ENCODE measurements at places on chromosomes 6 and 20.

DNA sequence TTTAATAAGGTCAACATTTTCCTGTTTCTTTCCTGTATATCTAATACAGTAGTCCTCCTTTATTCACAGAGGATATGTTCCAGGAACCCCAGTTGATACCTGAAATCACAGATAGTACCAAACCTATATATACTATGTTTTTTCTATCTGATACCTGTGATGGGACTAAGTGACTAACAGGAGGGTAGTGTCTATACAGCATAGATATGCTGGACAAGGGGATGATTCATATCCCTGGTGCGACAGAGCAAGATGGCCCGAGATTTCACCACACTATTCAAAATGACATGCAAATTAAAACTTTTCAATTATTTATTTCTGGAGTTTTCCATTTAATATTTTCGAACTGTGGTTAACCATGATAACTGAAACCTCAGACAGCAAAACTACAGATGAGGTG, 281.1 kb downstream of the LAMA2 start:
- no peak for DNase-seq

DNA sequence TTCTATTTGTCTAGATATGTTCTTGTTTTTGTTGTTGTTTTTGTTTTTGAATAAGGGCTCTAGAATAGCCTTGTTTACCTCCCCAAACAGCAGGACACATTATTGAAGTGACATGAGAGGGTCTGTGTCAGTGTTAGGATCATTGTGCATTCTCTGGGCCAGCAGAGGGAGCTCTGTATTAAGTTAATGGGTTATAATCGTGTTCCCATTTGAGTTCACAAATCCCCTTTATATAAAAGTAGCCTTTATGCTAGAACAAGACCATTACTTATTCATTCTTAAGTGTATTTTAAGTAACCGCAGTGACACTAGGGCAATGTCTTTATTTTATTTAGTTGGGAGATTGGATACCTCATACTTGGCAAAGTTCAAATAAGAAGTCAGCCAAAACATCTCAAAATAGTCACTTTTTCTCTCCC, 44.8 kb downstream of the STK4 start:
- peak; percentile 41 for DNase-seq

DNA sequence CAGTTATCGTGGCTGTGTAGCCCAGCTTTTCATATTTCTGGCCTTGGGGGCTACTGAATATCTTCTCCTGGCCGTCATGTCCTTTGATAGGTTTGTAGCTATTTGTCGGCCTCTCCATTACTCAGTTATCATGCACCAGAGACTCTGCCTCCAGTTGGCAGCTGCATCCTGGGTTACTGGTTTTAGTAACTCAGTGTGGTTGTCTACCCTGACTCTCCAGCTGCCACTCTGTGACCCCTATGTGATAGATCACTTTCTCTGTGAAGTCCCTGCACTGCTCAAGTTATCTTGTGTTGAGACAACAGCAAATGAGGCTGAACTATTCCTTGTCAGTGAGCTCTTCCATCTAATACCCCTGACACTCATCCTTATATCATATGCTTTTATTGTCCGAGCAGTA, 475 bp downstream of the OR2B6 start:
- DNase-seq: no peak

- peak; percentile 23 for DNase-seq
These were observed 5.2 kb upstream of the FASTKD5 start for GRCh38 chr20:3164763-3165410.

DNA sequence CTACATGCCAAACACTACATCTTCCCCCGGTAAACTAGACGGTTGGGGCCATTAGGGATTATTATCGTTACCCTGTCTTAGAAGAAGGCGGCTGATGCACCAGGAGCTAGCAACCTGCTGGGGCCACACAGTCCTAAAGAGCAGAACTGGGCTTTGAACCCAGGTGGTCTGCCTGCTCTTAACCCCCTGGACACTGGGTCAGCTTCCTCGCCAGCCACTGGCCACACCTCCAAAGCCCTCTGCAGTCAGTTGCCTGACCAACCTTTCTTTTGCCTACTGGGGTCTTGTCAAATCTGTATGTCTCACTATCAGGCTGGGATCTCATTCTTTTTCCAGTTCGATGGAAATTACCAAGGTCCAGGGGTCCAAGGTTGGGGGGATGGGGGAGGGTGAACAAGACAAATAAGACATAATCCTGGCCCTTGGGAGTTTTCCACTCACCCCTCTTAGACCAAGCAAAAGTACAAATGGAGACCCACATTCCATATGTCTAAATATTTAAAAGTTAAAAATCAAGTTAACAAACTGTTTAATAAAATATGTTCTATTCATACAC, 34.0 kb upstream of the FOXP4 start:
- DNase-seq: no peak

DNA sequence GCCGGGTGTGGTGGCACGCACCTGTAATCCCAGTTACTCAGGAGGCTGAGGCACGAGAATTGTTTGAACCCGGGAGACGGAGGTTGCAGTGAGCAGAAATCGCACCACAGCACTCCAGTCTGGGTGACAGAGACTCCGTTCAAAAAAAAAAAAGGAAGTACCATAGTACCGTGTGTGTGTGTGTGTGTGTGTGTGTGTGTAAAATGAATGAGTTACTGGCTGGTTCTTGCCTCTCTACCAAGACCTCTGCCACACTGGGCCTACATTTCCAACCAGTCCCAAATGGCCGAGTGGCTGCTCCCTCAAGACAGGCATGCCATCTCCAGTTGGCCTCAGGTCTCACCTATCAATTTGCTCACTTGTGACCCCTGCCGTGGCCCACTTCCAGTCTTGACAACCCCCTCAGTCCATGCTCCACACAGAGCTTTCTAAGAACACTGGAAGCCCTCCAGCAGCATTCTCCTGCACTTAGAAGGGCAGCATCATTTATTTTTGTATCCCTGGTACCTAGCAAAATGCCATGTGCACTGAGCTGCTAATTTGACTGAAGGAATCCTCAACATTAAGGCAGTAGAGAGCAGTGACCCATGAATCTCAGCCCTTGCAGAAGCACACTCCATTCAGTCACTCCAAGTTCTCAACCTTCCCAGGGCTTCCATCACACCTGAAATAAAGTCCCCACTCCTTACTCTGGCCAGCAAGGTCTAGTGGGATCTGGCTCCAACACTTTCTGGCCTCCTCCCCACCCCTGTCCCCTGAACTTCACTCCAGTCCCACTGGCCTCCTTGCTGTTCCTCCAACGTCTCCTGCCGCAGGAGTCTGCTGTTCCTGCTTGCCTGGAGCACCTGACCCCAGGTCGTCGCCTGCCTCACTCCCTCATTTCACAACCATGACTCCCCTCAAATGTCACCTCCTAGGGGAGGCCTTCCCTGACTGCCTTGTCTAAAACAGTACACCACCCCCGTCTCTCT, 29.9 kb downstream of the COX4I2 start:
- DNase-seq: no peak

DNA sequence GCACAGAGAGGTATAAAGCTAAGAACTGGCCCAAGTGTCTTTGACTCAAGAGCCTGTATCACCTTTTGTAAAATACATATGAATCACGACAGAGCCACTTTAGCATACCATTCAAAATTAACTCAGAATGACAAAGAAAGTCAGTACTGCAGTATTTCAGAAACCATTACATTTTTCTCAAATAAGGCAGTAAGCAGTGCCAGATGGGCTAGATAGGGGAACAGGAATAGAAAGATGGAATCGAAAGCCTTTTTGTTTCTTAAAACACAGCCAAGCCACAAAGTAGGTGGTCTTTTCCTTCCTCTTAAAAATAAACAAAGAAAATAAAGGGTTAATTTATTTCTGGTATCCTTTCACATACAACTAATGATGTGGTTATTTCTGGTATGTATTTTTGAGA, 10.3 kb downstream of the CLDN20 start:
- DNase-seq: no peak

DNA sequence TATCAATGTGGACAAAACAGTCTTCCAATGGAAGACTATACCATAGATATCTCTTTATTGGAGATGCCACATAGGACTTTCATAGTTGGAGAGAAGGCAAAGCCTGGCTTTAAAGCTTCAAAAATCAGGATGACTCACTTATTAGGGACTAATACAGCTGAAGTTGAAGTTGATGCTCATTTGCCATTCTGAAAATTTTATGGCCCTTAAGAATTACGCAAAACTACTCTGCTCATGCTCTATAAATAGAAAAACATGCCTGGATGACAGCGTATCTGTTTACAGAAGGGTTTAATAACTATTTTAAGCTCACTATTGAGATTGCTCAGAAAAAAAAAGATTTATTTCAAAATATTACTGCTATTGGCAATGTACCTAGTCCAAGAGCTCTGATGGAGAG, 155.5 kb upstream of the DST start:
- DNase-seq: no peak

GRCh38 chr6:39471954-39472659, 149.6 kb upstream of the KCNK16 start:
- DNase-seq: no peak

DNA sequence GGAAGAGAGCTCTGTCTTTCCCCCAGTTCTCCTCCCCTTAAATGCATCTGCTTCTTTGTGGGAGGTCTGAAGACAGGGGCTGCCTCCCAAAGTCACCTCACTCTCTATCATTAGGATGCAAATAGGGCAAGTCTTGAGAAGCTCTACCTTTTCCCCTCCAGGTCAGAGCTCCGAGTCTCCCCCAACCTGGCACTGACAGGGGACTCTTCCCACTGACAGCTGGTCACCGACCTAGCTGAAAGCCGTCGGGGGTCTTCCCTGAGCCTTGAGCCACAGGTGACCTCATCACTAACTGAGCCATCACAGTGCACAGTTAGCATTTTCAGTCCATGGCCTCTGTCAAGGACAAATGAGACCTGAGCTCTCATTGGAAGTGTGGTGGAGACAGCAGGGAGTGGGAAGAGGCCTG, 386.7 kb downstream of the HACE1 start:
- no peak for DNase-seq

DNA sequence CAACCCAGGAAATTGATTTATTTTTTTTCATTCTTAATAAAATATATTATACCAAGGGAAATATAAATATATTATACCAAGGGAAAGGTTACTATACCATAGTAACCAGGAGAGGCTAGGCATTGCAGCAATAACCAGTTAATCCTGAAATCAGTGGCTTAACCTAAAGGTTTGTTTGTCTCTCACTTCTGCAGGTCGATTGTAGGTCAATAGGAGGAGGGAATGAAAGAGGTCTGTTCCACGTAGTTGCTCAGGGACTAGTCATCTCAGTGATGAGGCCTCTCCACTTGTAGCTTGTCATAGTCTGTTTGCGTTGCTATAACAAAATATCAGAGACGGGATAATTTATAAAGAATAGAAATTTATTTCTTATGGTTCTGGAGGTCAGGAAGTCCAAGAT, 168.0 kb downstream of the GJA1 start:
- no peak for DNase-seq

DNA sequence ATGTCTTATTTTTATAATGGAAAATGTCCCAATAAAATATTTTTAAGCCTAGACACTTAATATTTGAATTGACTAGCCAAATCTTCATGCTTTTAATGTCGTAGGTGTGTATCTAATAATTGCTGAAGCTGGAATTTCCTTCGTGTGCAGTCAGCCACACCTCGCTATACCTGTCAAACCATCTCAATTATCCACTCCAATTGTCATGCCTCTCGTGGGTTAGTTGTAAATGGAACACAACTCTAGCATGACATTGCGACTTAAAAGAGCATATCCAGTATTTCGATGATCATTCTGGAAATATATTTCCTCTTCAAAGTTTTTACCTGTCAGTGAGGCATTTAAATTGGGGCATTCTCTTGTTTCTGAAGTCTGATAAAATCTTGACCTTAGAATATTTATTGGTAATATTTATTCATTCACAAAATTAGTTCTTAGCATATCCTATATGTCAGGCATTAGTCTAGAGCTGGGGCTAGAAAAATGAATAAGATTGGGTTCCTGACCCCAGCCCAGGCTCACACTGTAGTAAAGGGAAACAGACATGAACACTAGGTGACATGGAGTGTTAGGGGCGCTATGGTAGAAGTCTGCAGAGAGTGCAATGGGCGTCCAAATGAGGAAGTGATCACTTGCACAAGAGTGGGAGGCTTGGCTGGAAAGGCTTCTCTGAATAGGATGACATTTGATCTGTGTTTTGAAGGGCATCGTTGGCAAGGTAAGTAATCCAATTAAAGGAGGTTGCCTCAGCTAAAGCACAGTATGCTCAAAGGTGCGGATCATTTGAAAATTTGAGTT, 11.0 kb upstream of the CFAP206 start:
- DNase-seq: no peak

DNA sequence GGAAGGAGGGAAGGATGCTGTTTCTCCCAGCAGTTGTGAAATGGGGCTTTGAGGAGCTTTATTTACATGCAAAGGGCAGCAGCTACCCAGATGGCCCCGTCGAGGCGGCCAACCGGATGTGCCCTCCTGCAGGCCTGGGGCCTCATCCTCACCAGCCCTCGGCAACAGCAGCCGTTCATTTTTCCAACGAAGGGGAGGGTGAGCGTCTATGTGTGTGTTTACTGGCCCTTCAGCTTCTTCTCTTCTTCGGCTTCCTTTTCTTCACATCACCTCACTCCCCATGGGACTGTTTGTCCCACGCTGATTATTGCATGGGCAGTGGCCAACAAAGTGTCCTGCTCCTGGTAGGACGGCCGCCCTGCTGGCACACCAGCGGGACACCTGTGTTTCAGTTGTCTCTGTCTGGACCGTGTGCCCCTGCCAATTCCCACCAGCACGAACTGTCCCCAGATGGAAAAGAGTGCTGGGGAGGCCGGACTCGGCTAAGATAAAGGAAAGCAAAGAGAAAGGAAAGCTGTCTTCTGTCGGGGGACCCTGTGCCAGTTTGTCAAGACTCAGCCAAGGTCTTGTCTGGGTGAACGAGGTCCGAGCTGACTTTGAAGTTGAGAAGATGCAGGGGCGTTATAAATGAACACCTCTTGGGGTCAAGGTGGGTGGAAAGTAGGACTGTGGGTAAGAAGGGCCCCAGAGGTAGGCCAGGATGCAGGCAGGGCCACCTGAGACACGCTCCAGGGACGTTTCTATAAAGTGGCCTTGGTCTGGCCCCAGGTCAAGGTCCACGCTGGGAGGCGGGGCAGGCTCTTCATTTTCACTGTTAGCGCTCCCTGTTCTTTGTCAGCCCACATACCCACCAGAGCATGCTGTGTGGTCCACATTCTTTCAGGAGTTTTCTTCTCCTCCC, 57.0 kb downstream of the FAM50B start:
- no peak for DNase-seq

All from NCI-H2171 (cell line).